Camera-type eye (tissue), 1 donor: ENCODE measurements at places on chromosomes 12 and 14. TPM values are rescaled to one million over a fixed set of nuclear protein-coding genes. Genes with fewer than 3 reads are reported as not detected.

Gene RNASE2
- total RNA-seq: not detected

Gene KRT83
- total RNA-seq: not detected

Gene IL23A
- 0.71 TPM for total RNA-seq

Gene PZP
- not detected for total RNA-seq

Gene GLTP
- total RNA-seq: 46.0 TPM

Gene GPR84
- total RNA-seq: 0.16 TPM

Gene IFNG-AS1
- total RNA-seq: 4.9 TPM

Gene RNU6-7
- not detected for total RNA-seq

Gene TBX3
- total RNA-seq: 13.9 TPM

Gene PGF
- 11.8 TPM for total RNA-seq

Gene ERG28
- total RNA-seq: 7.5 TPM

Gene TEX22
- total RNA-seq: 1.6 TPM

Gene GDF3
- not detected for total RNA-seq

Gene LRRK2
- total RNA-seq: 19.8 TPM

Gene PSME1
- 58.5 TPM for total RNA-seq

Gene TMEM132D
- total RNA-seq: 10.6 TPM

Gene GUCY2C
- total RNA-seq: 0.11 TPM

Gene P2RX7
- total RNA-seq: 4.0 TPM

Gene PWP1
- 74.9 TPM for total RNA-seq

Gene ALDH1L2
- total RNA-seq: 23.9 TPM

Gene SCNN1A
- 4.9 TPM for total RNA-seq

Gene TSPAN8
- total RNA-seq: 1.4 TPM

Gene C3AR1
- 2.0 TPM for total RNA-seq

Gene PMCH
- not detected for total RNA-seq

Gene TC2N
- 12.0 TPM for total RNA-seq

Gene KIF21A
- 118 TPM for total RNA-seq

Gene CCDC60
- 32.3 TPM for total RNA-seq

Gene ZC2HC1C
- 2.5 TPM for total RNA-seq

Gene GALNT6
- total RNA-seq: 7.5 TPM

Gene MYO1A
- not detected for total RNA-seq

Gene C12orf50
- 0.22 TPM for total RNA-seq

Gene ADSS1
- total RNA-seq: 17.1 TPM

Gene TMBIM6
- 310 TPM for total RNA-seq

Gene CCDC175
- 8.6 TPM for total RNA-seq

Gene PXN
- total RNA-seq: 61.1 TPM

Gene MYO1H
- total RNA-seq: 0.82 TPM

Gene KCNH5
- 8.7 TPM for total RNA-seq

Gene ACOT2
- 22.7 TPM for total RNA-seq

Gene B3GNT4
- total RNA-seq: 0.88 TPM

Gene KCNJ8
- total RNA-seq: 25.4 TPM

Gene RTL1
- total RNA-seq: 0.49 TPM

Gene AEBP2
- 70.8 TPM for total RNA-seq

Gene CREBL2
- total RNA-seq: 53.1 TPM
